Activated naive CD8-positive, alpha-beta T cell treated with anti-CD3 and anti-CD28 coated beads, Interleukin-2, amount 10 ng/mL, durations not matched to agents 7 days and 5 days (primary cell): ENCODE measurements at places on chromosomes 1 and 21. TPM values are rescaled to one million over a fixed set of nuclear protein-coding genes. Genes with fewer than 3 reads are reported as not detected.

DNA sequence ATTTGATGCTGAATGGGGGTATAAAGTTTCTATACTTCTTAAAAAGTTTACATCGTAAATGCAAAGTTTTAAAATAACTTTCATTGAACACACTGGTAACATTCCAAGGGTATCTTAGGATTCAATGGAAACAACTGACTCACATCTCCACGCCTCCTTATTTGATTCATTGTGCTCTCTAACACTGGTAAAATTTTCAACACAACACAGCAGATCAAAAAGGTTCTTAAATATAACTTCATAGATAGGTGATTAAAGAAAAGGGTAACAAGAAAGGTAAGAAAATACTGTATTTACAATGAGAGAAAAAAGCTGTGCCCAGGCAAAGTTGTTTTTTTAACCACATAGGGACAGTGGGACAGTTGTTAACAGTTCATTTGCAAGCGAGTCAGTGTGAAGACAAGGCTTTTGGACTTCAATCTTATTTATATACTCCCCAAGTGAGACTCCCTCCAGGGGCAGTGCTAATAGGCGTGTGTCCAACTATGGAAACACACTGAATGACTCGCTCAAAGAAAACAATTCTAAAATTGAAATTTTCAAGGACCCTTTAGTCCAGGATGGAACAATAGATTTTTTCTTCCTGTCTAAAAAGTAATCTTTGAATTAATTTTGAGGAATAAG, 140.5 kb downstream of the TIAM1 start:
- no peaks in the 10 kb centered on the region for H3K27me3 ChIP-seq
- no peak overlapping the region for H3K4me3 ChIP-seq
- DNase-seq, result no peak
- H3K4me1 ChIP-seq, result peaks cover 3% of the 10 kb centered on the region
- peaks cover 3% of the 10 kb centered on the region for H3K36me3 ChIP-seq
- no peak overlapping the region for H3K27ac ChIP-seq

DNA sequence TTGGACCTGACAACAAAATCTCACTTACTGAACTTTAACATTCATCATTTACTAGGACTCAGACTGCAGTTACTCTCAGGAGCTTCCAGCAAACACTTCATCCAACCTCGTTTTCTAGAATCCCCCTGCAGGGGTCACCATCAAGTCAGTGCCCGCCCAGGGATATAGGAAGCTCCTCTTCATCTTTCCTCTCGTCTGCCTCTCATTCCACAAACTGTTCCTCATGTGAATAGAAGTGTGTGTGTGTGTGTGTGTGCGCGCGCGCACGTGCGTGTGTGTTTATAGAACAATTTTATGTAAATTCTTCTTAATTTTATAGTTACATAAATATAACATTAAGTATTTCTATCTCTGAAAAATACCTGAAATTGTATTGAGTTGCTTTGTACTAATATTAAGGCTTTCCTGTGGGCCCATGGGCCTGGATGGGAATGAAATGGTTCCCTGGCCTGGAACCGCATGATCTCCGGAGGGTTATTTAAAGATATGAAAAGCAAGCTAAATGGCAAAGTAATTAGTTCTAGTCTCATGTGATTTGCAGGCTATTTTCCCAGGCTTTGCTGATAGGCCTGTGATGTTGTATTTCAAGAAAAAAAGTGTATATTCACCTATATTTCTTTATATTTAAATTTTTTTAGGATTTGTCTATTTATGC, 21.7 kb upstream of the ABCD3 start:
- no peaks in the 10 kb centered on the region for H3K4me1 ChIP-seq
- H3K27me3 ChIP-seq, result peaks cover 10% of the 10 kb centered on the region
- no peaks in the 10 kb centered on the region for H3K36me3 ChIP-seq
- no peak for DNase-seq
- no peak overlapping the region for H3K4me3 ChIP-seq
- no peak overlapping the region for H3K27ac ChIP-seq

DNA sequence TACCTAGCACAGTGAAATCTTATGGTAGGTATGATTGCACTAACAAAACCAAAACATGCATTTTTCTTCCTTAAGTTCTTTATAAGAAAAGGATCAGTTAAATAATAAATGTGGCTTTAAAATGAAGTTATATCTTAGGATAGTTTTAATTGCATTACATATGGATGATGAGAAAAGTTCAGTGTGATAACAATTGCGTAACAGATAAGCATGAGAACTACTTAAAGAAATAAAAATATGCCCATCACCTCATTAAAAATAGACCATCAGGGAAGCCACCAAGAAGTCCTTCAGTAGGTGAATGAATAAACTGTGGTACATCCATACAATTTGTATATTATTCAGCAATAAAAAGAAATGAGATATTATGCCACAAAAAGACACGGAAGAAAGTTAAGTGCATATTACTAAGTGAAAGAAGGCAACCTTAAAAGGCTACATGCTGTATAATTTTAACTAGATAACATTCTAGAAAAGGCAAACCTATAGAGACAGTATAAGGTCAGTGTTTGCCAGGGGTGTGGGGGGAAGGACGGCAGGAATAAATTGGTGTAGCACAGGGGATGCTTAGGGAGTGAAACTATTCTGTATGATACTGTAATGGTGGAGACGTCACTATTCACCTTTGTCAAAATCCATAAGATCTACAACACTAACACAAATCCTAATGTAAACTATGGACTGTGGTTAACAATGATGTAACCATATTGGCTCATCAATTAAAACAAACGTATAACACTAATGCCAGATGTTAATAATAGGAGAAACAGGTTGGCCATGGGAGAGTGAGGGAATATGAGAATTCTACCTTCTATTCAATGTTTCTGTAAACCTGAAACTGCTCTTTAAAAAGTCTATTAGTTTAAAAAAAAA, 42.9 kb downstream of the MPZL1 start:
- no peaks in the 10 kb centered on the region for H3K27me3 ChIP-seq
- peaks cover 11% of the 10 kb centered on the region for H3K36me3 ChIP-seq
- peaks cover 25% of the 10 kb centered on the region for H3K4me1 ChIP-seq
- H3K27ac ChIP-seq, result no peak overlapping the region

- H3K4me1 ChIP-seq, result peaks cover 2% of the 10 kb centered on the region
- peaks cover 14% of the 10 kb centered on the region for H3K27me3 ChIP-seq
- H3K36me3 ChIP-seq, result no peaks in the 10 kb centered on the region
Observed at GRCh38 chr21:25859235-25859929, 124.6 kb downstream of the GABPA start.

DNA sequence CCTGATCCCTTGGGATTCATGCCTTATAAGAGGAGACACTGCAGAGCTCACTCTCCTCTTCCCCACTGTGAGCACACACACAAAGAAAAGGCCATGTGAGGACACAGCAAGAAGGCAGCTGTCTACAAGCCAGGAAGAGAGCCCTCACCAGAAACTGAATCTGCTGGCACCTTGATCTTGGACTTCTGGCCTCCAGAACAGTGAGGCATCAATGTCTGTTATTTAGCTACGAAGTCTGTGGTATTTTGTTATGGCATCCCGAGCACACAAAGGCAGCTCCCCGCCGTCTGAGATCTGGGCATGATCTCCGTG, 47.1 kb upstream of the RPL11 start:
- DNase-seq, result no peak
- no peaks in the 10 kb centered on the region for H3K36me3 ChIP-seq
- H3K4me3 ChIP-seq, result no peak overlapping the region
- no peaks in the 10 kb centered on the region for H3K27me3 ChIP-seq
- H3K4me1 ChIP-seq, result peaks cover 2% of the 10 kb centered on the region

GRCh38 chr1:214377485-214377884, 96.5 kb downstream of the SMYD2 start:
- peaks cover 2% of the 10 kb centered on the region for H3K4me1 ChIP-seq
- H3K36me3 ChIP-seq, result no peaks in the 10 kb centered on the region
- H3K27ac ChIP-seq, result no peak overlapping the region

DNA sequence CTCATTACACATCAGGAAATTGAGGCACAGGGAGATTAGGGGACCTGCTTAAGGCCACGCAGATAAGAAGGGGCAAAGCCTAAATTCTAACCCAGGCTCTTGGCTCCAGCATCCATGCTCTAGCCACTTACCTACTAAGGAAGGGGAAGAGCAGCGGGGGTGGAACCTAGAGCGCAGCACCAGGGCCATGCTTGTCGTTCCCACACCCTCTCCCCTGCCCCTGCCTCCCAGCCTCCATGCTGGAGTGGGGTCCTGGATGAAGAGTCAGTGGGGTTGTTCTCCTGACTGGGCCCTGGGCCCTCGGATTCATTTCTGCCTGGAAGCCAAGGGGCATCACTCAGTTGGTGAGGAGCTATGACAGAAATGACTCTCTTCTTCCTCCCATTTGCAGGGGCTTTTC, 133.3 kb downstream of the FOXD2 start:
- H3K27ac ChIP-seq, result no peak overlapping the region
- peaks cover 3% of the 10 kb centered on the region for H3K27me3 ChIP-seq
- H3K4me3 ChIP-seq, result no peak overlapping the region
- H3K4me1 ChIP-seq, result peaks cover 7% of the 10 kb centered on the region
- no peak for DNase-seq

DNA sequence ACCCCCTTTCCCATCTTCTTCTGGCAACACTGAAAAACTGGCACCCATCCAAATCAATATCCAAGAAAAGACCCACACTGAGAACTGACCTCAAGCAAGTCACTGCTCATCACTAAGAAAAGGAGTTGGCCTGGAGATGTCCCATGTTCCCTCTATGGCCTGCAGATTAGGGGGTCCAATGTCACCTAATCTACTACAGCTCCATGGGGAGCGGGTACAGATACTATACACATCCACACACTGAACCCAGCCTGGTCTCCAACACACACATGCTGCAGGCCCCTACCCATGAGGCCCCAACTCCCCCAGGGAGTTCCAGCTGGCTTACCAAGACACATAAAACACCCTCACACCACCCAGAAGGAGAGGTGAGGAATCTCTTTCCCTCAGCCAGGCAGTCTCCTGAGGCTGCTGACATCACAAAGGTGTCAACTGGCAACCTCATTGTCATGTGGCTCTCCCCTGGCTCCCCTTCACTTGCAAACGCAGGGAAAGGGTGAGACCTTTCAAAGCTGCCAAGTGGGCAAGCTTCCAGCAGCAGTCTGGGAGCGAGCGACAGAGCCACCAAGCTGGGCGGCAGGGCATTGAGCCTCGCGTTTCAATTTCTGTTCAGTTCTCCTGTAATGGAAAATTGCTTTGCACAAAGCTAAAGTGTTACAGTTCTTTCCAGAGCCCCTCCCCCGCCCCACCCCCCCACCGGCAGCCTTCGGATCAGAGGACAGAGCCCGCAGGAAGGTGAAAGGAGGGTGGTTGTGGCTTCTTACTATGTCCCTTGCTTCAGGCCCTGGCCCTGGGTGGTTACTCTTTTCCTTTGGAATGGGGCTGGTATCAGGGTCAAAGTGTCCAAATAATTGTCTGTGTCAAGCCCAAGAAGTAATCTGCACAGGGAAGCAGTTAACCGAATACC, at the start of gene LRRC52:
LRRC52 (plus strand) TSS at position 469 of the 907 bp plus-strand sequence; CDS start at position 766, 297 bp downstream.
- no peak within 1 kb of the TSS for H3K27ac ChIP-seq
- H3K27me3 ChIP-seq, result peaks cover 33% of the 10 kb centered on the region
- no peak within 1 kb of the TSS for H3K4me3 ChIP-seq
- DNase-seq, result no peak

- no peak for DNase-seq
- H3K27me3 ChIP-seq, result no peaks in the 10 kb centered on the region
- peaks cover 39% of the 10 kb centered on the region for H3K4me1 ChIP-seq
- H3K4me3 ChIP-seq, result peak overlapping the region; percentile 97
- H3K36me3 ChIP-seq, result peaks cover 11% of the 10 kb centered on the region
Observed at GRCh38 chr1:13701271-13701640, 1.3 kb downstream of the PRDM2 start.

GRCh38 chr1:23882746-23883145, 14.7 kb upstream of the FUCA1 start:
- H3K4me3 ChIP-seq, result no peak overlapping the region
- H3K27ac ChIP-seq, result no peak overlapping the region
- DNase-seq, result no peak

DNA sequence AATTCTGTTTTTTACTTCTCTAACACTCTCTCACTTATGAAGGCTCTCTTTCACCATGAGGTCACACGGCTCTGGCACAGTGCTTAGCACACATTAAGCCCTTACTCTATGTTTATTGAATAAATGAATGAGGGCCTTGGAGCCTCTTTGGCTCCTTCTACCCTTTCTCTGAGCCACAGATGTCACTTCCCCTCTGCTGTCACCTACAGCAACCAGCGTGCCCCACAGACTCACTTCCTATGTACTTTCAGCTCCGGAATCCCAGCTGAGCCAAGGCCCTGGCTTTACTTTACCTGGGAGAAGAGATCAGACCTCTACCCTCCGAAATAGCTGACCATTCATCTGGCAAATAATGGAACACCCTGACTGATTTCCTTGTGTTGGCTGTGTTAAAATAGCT, 53.7 kb upstream of the HMCN1 start:
- DNase-seq, result no peak
- H3K27ac ChIP-seq, result peak overlapping the region; percentile 81
- peak overlapping the region; percentile 6 for H3K4me3 ChIP-seq
- H3K27me3 ChIP-seq, result no peaks in the 10 kb centered on the region
- no peaks in the 10 kb centered on the region for H3K36me3 ChIP-seq
- peaks cover 20% of the 10 kb centered on the region for H3K4me1 ChIP-seq

DNA sequence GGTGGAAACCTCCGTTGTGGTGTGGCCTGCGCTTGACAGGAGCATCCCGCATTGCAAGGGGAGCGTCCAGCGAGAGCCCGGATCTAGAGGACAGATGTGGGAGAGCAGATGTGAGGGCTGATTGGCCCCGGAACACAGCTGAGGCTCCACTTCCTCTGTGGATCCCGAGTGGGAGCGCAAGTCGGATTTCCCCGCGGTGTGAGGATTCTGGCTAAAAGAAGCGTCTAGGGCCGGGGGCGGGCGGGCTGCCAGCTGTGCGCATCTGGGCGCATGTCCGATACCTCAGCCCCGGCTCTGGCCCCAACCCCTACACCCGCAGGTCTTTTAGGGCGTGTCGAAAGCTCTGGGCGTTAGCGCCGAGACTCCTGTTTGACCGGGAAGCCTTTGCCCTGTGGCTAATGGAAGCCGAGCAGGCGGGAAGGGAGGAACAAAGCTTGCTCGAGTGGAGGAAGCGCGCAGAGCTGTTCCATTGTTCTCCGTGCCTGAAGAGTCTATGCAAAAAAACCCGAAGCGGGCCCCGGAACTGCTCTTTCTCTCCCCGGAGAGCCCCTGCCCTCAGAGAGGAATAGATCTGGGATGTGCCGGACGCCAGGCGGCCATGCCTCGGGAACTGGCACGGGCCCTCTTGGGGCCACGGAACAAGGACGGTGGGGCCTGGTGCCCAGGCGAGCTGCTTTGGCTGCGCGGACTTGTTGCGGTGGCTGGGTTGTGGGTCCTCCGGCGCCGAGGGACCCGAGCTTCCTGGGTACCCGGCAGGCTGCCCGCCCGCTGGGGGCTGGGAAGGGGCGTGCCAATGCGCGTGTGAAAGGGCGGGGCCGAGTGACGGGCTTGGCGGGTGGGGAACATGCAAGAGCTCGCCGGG, 111.1 kb downstream of the NAV1 start:
- no peak overlapping the region for H3K4me3 ChIP-seq
- H3K4me1 ChIP-seq, result no peaks in the 10 kb centered on the region
- H3K27ac ChIP-seq, result no peak overlapping the region
- H3K27me3 ChIP-seq, result peaks cover 45% of the 10 kb centered on the region

Gene CELA2A
- not detected for total RNA-seq

Gene BSDC1
- total RNA-seq, result 58.0 TPM

Gene HAO2
- not detected for total RNA-seq
